ENCODE measurements at places on chromosomes 1 and 21.

DNA sequence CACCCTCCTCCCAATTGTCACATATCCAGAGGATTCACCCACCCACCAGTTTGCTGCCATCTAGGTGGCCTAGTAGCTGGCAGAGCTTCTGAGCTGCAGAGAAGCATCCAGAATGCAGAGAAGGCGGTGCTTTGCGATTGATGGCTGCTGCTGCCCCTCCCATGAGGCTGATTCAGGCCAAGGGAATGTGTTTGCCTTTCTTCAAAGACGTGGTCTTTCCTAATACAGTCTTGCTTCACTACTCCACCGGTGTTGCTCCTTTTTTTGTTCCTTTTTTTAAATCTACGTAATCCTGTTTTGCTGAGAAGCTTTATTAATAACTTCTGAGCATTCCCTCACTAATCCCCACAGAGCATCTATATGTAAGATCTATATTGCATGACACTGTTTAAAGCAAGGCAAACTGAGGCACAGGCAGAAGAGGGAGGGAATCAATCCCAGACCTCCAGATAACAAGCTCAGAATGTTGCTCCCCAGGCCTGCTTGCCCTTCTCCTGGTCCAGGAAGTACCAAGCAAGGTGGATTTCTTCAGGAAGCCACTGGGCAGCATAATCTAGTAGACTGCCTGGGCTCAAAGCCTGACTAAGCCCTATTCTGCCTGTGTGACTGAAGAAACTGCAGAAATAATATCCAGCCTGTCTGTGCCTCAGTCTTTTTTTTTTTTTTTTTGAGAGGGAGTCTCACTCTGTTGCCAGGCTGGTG is 275.5 kb upstream of the FMN2 start:
- no peaks in the 10 kb centered on the region for H3K36me3 ChIP-seq
- no peak overlapping the region for H3K27ac ChIP-seq
- no peaks in the 10 kb centered on the region for H3K4me1 ChIP-seq
- H3K27me3 ChIP-seq: no peaks in the 10 kb centered on the region
- H3K4me3 ChIP-seq: no peak overlapping the region

- H3K4me1 ChIP-seq: peaks cover 18% of the 10 kb centered on the region
- no peak overlapping the region for H3K4me3 ChIP-seq
- no peak for DNase-seq
- no peaks in the 10 kb centered on the region for H3K27me3 ChIP-seq
Measured at GRCh38 chr1:234760303-234760723, 150.3 kb upstream of the IRF2BP2 start.

DNA sequence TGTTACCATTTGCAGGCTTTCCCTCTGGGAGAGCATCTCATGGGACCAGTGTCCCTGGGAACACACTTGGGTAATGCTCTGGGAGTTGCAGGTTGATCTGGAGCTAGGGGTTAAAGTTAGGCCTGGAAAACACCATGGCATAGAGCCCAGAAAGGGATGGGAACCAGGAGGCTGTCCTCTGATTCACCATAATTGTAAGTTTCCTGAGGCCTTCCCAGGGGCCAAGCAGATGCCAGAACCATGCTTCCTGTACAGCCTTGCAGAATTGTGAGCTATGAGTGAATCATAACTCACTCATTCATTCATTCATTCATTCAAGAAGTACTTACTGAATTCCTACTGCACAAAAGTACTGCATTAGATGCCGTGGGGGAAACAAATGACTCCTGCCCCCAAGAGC is 50.0 kb downstream of the LACTBL1 start:
- H3K27me3 ChIP-seq: peaks cover 8% of the 10 kb centered on the region
- DNase-seq: no peak
- H3K36me3 ChIP-seq: no peaks in the 10 kb centered on the region
- no peak overlapping the region for H3K4me3 ChIP-seq
- no peaks in the 10 kb centered on the region for H3K4me1 ChIP-seq

DNA sequence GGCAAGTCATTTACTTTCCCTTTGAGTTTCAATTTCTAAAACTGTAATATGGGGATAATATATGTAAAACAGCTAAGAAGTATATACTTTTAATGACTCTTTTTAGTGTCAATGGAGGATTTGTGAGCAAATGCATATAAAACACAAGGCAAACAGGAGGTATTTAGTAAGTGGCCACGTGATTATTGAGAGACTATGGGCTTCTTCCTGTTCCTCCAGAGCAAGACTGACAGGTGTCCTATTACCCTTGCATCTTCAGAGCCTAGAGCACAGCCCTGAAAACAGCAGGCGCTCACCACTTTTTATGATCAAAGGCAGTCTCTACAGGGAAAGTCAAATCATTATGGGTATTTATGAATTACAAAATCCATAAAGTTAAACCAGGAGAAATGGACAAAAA is 941 bp upstream of the ROR1 start:
- no peaks in the 10 kb centered on the region for H3K4me1 ChIP-seq
- H3K27me3 ChIP-seq: peaks cover 4% of the 10 kb centered on the region
- H3K4me3 ChIP-seq: no peak overlapping the region
- H3K27ac ChIP-seq: no peak overlapping the region
- no peak for DNase-seq
- no peaks in the 10 kb centered on the region for H3K36me3 ChIP-seq

DNA sequence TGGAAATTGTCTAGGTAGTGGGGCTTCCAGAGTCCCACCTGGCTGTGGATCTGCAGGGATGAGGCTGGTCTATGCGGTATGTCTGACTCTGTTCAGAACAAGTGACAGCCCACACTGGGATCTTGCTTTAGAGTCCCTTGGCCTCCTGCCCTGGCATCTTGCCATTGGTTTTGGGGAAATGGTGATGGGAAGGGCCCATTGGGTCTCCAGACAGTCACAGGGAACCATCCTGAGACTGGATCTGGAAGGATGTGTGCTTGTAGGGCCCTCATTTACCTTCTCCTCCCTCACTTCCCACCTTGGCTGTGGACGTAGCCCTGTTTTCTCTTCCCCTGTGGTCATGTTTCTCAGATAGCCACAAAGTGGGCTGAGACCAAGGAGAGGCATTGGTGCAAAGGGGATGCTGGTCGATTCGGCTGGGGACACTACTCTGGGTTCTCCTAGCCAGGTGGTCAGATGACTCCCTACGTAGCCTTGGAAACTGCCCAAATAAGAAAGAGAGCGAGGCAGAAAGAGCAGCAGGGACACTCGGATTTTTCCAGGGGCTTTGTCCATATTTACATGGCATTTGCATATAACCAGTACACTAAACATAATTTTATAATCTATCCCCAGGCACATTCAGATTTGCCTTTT is 15.1 kb downstream of the SOX13 start:
- no peaks in the 10 kb centered on the region for H3K36me3 ChIP-seq
- H3K4me1 ChIP-seq: no peaks in the 10 kb centered on the region
- peaks cover 10% of the 10 kb centered on the region for H3K27me3 ChIP-seq
- DNase-seq: no peak

DNA sequence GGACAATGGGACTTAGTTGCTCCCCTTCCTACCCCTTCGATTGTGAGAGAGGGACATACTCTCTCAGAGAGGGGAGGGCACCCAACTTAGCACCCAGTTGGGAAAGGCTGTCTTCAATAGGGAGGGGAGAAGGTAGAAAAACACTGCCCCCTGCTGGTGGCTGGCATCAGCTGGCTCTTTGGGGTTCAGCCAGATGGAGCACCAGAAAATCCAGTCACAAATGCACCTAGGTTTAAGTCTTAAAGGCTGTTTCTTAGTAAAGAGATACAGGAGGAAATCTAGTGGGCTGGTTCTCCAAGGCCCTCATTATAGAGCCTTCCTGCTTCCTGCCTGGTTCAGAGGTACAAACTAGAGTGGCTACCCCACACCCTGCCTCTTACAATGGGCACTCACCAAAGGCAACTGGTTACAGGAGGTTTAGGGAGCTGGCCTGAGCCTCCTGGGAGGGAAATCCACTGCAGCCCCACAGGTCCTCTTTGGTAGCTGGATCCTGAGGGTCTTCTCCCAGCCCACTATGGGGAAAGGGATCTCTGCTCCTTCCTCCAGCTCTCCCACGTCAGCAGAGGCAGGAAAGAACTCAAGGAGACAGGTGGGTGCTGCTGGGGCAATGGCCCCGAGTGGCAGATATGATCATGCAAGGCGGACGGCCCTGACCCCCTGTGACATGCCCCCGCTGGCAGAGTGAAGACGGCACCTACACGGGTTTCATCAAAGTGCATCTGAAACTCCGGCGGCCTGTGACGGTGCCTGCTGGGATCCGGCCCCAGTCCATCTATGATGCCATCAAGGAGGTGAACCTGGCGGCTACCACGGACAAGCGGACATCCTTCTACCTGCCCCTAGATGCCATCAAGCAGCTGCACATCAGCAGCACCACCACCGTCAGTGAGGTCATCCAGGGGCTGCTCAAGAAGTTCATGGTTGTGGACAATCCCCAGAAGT is 28.3 kb downstream of the EIF2D start:
- DNase-seq: peak; percentile 76
- peaks cover 93% of the 10 kb centered on the region for H3K36me3 ChIP-seq

- H3K27me3 ChIP-seq: peaks cover 2% of the 10 kb centered on the region
- H3K4me3 ChIP-seq: no peak overlapping the region
- no peak overlapping the region for H3K27ac ChIP-seq
Measured at GRCh38 chr1:76764638-76765454, 102.4 kb upstream of the ST6GALNAC5 start.

- no peak overlapping the region for H3K27ac ChIP-seq
- H3K27me3 ChIP-seq: no peaks in the 10 kb centered on the region
- no peak overlapping the region for H3K4me3 ChIP-seq
- H3K4me1 ChIP-seq: no peaks in the 10 kb centered on the region
- no peak for DNase-seq
Measured at GRCh38 chr1:223621312-223621734, 44.2 kb downstream of the CAPN8 start.

- H3K36me3 ChIP-seq: no peaks in the 10 kb centered on the region
- H3K4me3 ChIP-seq: no peak overlapping the region
- no peaks in the 10 kb centered on the region for H3K27me3 ChIP-seq
- H3K27ac ChIP-seq: no peak overlapping the region
Measured at GRCh38 chr1:190711069-190711468, 233.4 kb upstream of the BRINP3 start.

DNA sequence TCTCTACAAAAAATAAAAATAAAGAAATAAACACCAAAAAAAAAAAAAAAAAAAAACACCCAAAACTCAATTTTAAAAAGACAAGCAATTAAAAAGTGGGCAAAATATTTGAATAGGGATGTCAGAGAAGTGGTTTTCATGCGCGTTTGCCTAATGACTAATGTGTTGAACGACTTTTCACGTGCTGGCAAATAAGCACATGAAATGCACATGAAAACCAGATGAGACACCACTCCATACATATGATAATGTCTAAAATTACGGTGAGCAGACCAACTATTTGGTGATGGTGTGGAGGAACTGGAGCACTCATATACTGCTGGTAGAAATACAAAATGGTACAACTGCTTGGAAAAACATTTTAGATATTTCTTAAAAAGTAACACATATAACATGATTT is 39.4 kb upstream of the UHMK1 start:
- H3K36me3 ChIP-seq: no peaks in the 10 kb centered on the region
- H3K4me3 ChIP-seq: no peak overlapping the region
- no peaks in the 10 kb centered on the region for H3K4me1 ChIP-seq
- H3K27me3 ChIP-seq: no peaks in the 10 kb centered on the region
- H3K27ac ChIP-seq: no peak overlapping the region

DNA sequence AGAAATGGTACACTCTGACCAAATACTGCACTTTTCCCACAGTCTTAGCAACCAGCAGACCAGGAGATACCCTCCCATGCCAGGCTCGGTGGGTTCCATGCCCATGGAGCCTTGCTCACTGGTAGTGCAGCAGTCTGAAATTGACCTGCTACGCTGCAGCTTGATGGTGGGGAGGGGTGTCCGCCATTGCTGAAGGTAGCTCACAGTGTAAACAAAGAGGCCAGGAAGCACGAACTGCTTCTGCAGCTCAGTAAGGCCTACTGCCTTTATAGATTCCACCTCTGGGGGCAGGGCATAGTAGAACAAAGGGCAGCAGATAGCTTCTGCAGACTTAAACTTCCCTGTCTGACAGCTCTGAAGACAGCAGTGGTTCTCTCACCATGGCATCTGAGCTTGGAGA is 12.3 kb upstream of the IFI44L start:
- no peaks in the 10 kb centered on the region for H3K27me3 ChIP-seq
- DNase-seq: peak; percentile 11
- no peaks in the 10 kb centered on the region for H3K36me3 ChIP-seq
- no peaks in the 10 kb centered on the region for H3K4me1 ChIP-seq
- no peak overlapping the region for H3K27ac ChIP-seq
- H3K4me3 ChIP-seq: no peak overlapping the region

DNA sequence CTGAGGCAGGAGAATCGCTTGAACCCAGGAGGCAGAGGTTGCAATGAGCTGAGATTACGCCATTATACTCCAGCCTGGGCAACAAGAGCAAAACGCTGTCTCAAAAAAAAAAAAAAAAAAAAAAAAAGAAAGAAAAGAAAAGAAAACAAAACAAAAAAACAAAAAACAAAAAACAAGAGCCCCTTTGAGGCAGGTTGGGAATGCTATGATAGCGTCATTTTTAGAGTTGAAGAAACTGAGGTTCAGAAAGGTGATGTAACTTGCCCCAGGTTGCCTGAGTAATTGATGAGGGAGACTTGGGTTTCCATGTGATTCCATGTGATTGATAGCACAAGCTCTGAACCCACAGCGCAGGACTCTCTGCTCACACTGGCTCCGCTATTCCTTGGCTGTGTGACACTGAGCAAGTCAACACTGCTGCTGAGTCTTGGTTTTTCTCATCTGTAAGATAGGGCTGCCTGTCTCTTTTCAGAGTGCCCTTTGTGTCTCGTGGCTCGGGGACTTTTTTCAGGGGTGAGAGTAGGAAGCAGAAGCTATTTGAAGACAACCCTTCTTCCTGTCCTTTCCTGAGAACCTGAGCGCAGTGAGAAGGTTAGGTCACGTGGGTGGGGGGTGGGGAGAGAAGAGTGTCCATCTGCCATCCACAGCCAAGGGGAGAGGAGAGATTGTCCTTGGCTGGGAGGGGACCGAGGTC is 2.5 kb downstream of the CNR2 start:
- H3K27me3 ChIP-seq: no peaks in the 10 kb centered on the region
- H3K36me3 ChIP-seq: no peaks in the 10 kb centered on the region
- no peak for DNase-seq
- H3K4me1 ChIP-seq: peaks cover 11% of the 10 kb centered on the region

DNA sequence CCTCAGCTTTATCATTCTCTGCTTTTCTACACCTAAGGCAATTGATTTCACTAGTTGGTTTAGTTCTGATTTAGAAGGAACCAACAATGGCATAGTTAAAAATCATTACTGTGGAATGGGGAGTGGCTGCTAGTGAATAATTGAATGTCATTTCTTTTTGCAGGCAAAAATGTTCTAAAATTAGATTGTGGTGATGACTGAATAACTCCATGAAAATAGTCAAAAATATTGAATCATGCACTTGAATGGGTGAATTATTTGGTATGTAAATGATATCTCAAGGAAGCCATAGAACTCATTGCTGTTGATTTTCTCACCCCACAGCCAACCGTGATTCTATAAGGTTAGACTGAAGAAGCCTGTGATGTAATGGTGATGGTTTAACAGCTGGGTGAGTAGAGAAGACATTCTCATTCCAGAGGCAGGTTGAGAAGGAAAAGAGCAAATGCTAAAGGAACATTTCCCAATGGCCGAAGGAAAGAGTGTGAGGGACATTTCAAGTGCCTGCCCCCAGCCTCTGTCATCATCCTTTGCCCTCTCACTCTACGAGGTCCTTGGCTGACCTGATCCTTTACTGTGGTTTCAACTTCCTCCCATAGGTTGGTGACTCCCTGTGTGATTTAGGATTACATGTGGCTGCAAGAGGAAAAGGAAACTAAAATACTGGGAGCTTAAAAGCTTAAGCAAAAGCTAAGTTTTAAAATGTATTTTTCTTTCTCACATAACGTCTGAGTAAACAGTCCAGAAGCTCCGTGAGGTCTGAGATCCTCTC is 12.5 kb downstream of the OVAAL start:
- H3K36me3 ChIP-seq: no peaks in the 10 kb centered on the region
- peaks cover 3% of the 10 kb centered on the region for H3K4me1 ChIP-seq
- no peak overlapping the region for H3K4me3 ChIP-seq
- no peak overlapping the region for H3K27ac ChIP-seq

Measured in DND-41 (cell line).